ENCODE measurements at places on chromosomes 11 and 22. TPM values are rescaled to one million over a fixed set of nuclear protein-coding genes. Genes with fewer than 3 reads are reported as not detected.

The PDE2A gene
- 403 TPM for total RNA-seq

The SBF1 gene
- total RNA-seq: 98.8 TPM

The PKP3 gene
- total RNA-seq: not detected

The SCGB2A2 gene
- not detected for total RNA-seq

The CRYBB3 gene
- not detected for total RNA-seq

The MMP7 gene
- total RNA-seq: not detected

GRCh38 chr11:122248131-122248530 lies 132.1 kb upstream of the BLID start:
- H3K4me3 ChIP-seq: no peak overlapping the region
- peaks cover 3% of the 10 kb centered on the region for H3K4me1 ChIP-seq
- H3K27me3 ChIP-seq: no peaks in the 10 kb centered on the region
- no peaks in the 10 kb centered on the region for H3K36me3 ChIP-seq
- H3K27ac ChIP-seq: no peak overlapping the region
- no peak for DNase-seq

DNA sequence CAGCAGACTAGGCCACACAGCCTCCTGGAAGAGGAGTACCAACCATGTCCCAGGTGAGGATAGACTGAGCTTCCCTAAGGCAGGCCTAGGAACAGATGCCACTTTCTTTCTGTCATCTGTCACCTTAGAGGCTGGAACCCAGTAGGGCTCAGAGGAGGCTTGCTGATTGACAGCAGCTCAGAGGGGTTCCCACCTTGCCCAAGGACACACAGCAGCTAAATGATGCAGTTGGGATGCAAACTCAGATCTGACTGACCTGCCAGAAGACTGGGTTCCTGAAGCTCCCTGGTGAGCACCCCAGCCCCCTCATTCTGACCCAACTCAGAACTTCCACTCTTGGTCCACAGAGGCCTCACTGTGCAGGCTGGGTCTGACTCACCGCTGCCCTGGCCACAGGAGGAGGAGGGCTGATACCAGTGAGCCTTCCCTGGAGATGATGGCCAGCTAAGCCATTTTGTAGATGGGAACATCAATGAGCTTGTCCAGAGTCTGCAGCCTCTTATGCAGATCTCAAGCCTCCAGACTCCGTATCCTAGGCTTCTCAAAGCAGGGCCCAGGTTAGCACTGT lies 14.0 kb downstream of the CAPN5 start:
- no peaks in the 10 kb centered on the region for H3K36me3 ChIP-seq
- peaks cover 4% of the 10 kb centered on the region for H3K4me1 ChIP-seq
- H3K27me3 ChIP-seq: no peaks in the 10 kb centered on the region
- no peak overlapping the region for H3K27ac ChIP-seq
- DNase-seq: no peak
- no peak overlapping the region for H3K4me3 ChIP-seq

- no peak overlapping the region for H3K4me3 ChIP-seq
- H3K27me3 ChIP-seq: no peaks in the 10 kb centered on the region
- peak; percentile 56 for DNase-seq
- no peaks in the 10 kb centered on the region for H3K36me3 ChIP-seq
- no peaks in the 10 kb centered on the region for H3K4me1 ChIP-seq
These were observed 2.5 kb upstream of the IGLL5 start for GRCh38 chr22:22884888-22885840.

GRCh38 chr11:10379871-10380568 lies 75.0 kb upstream of the AMPD3 start:
- no peak for DNase-seq
- no peaks in the 10 kb centered on the region for H3K27me3 ChIP-seq
- H3K27ac ChIP-seq: peak overlapping the region; percentile 32
- no peak overlapping the region for H3K4me3 ChIP-seq

- no peak for DNase-seq
- H3K4me3 ChIP-seq: no peak overlapping the region
- H3K27ac ChIP-seq: no peak overlapping the region
- no peaks in the 10 kb centered on the region for H3K36me3 ChIP-seq
These were observed 74.2 kb upstream of the MS4A8 start for GRCh38 chr11:60625262-60625661.

DNA sequence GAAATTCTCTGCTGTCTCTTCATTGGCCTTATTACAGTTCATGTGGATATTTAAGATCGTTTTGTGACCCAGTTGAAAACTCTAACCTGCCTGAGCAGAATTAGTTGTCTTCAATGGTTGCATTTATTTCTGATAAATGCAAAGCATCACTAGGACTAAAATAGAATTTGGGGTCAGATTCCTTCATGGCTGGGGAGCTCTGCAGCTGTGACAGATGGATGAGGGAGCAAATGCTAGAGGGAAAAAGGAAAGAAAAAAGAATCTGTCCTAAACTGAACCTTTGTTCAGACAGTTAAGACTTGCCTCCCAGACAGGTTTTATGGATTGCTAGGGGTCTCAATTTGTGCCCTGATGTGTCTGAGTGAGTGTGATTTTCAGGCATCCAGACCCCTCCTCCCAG lies 113.0 kb downstream of the SYT9 start:
- no peaks in the 10 kb centered on the region for H3K4me1 ChIP-seq
- no peaks in the 10 kb centered on the region for H3K36me3 ChIP-seq
- H3K4me3 ChIP-seq: no peak overlapping the region
- H3K27me3 ChIP-seq: no peaks in the 10 kb centered on the region
